ENCODE measurements at places on chromosomes 1 and 21. TPM values are rescaled to one million over a fixed set of nuclear protein-coding genes. Genes with fewer than 3 reads are reported as not detected.
A peak's percentile ranks its signal among the peaks of the same experiment; 100 is the strongest.

GRCh38 chr1:36432616-36433015, 17.6 kb downstream of the OSCP1 start:
- no peaks in the 10 kb centered on the region for H3K4me1 ChIP-seq
- no peak overlapping the region for H3K4me3 ChIP-seq
- H3K27ac ChIP-seq = no peak overlapping the region
- H3K36me3 ChIP-seq = peaks cover 8% of the 10 kb centered on the region

DNA sequence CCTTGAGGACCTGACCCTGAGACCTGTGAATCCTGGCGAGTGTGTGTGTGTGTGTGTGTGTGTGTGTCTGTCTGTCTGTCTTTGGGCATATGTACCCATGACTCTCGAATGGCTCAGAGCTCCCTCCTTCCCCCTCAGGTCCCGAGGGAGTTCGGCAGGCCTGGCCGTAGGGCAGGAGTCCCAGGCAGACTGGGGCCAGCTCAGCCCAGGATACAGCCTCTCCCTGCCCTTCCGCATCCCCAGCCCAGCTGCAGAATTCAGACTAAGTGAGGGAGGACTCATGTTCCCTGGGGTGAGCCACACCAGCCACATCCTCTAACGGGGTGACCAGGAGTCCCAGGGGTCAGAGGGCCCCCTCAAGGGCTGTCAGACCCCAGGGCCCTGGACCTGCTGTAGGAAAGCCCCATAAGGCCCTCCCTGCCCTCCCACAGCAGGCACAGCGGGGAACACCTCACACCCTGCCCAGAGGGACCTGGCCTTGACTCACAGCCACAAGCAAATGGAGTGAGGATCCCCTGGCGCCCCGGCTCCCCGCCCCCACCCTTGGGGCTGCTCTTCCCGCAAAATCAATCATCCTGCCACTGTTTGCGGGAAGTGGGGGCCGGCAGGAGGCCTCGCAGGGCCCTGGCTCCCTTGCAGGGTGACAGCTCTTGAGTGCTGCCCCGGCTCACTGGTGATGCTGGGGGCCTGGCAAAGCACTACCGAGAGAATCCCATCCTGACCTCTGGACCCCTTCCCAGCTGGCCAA, 101.7 kb upstream of the CASZ1 start:
- peaks cover 21% of the 10 kb centered on the region for H3K4me1 ChIP-seq
- no peak overlapping the region for H3K27ac ChIP-seq
- H3K36me3 ChIP-seq = no peaks in the 10 kb centered on the region
- H3K4me3 ChIP-seq = no peak overlapping the region
- DNase-seq = peak; percentile 25

DNA sequence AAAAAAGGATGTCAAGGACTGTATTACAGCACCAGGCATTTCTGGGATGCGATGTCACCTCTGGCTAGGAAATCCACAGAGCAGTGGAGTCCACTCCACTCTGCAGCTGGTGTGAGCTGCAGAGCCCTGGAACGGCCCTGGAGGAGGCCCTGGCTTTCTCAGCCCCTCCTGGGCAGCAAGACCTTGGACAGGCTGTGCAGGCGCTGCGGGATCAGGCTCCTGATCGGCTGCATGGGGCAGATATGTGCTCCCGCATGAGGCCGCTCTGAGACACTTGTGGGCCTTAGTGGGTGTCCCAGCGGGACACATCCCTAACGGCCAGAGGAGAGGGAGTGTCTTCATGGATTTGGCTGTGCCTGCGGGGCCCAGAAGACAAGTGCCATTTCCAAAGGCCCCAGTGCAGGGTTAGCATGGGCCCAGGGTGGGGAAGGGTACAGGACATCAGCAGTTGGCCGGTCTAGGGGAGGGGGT, 6.2 kb downstream of the DNMT3L start:
- no peaks in the 10 kb centered on the region for H3K4me1 ChIP-seq
- no peak overlapping the region for H3K27ac ChIP-seq
- H3K36me3 ChIP-seq = no peaks in the 10 kb centered on the region
- DNase-seq = no peak

DNA sequence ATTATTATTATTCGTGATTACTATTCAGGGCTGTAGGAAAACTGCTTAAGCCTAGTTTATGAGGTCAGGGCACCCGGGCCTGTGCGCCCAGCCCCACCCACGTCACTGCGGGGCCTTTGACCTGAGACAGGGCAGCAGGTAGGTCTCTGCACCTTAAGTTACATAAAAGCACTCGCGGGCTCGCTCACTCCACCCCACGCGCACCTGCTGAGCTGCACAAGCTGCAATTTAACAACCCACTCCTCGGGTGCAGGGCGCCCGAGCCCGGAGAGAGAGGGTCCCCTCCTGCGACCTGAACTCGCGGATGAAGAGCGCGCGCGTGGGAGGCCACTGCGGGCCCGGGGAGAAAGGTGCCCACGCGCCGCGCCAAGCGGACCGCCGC, 477 bp downstream of the ICMT start:
- peaks cover 8% of the 10 kb centered on the region for H3K36me3 ChIP-seq
- H3K4me1 ChIP-seq = peaks cover 7% of the 10 kb centered on the region

The OPTC gene
- total RNA-seq = not detected
